A673 (cell line): ENCODE measurements at places on chromosomes 6 and 20. TPM values are rescaled to one million over a fixed set of nuclear protein-coding genes. Genes with fewer than 3 reads are reported as not detected.
A peak's percentile ranks its signal among the peaks of the same experiment; 100 is the strongest.

- H3K36me3 ChIP-seq, result peaks cover 6% of the 10 kb centered on the region
- H3K27me3 ChIP-seq, result no peaks in the 10 kb centered on the region
- H3K4me3 ChIP-seq, result no peak overlapping the region
- H3K27ac ChIP-seq, result no peak overlapping the region
- DNase-seq, result peak; percentile 16
- H3K4me1 ChIP-seq, result peaks cover 4% of the 10 kb centered on the region
Observed at GRCh38 chr20:20014659-20015058, 2.5 kb upstream of the NAA20 start.

- H3K27ac ChIP-seq, result no peak overlapping the region
- H3K27me3 ChIP-seq, result no peaks in the 10 kb centered on the region
- H3K4me1 ChIP-seq, result no peaks in the 10 kb centered on the region
- H3K36me3 ChIP-seq, result no peaks in the 10 kb centered on the region
- no peak overlapping the region for H3K4me3 ChIP-seq
Observed at GRCh38 chr20:23305098-23305497, 45.5 kb upstream of the NXT1 start.

The NFS1 gene
- 22.2 and 23.2 TPM in 2 replicates for total RNA-seq

- DNase-seq, result no peak
- peaks cover 80% of the 10 kb centered on the region for H3K36me3 ChIP-seq
- no peak overlapping the region for H3K4me3 ChIP-seq
- H3K27ac ChIP-seq, result no peak overlapping the region
- no peaks in the 10 kb centered on the region for H3K27me3 ChIP-seq
Observed at GRCh38 chr20:32829311-32830005, 9.7 kb downstream of the MAPRE1 start.

The ARMH2 gene
- not detected in 2 replicates for total RNA-seq

- no peak overlapping the region for H3K4me3 ChIP-seq
- H3K27ac ChIP-seq, result no peak overlapping the region
- DNase-seq, result peak; percentile 52
- no peaks in the 10 kb centered on the region for H3K36me3 ChIP-seq
Observed at GRCh38 chr6:152124429-152125074, 317.1 kb downstream of the ESR1 start.

The GJA10 gene
- not detected in 2 replicates for total RNA-seq

DNA sequence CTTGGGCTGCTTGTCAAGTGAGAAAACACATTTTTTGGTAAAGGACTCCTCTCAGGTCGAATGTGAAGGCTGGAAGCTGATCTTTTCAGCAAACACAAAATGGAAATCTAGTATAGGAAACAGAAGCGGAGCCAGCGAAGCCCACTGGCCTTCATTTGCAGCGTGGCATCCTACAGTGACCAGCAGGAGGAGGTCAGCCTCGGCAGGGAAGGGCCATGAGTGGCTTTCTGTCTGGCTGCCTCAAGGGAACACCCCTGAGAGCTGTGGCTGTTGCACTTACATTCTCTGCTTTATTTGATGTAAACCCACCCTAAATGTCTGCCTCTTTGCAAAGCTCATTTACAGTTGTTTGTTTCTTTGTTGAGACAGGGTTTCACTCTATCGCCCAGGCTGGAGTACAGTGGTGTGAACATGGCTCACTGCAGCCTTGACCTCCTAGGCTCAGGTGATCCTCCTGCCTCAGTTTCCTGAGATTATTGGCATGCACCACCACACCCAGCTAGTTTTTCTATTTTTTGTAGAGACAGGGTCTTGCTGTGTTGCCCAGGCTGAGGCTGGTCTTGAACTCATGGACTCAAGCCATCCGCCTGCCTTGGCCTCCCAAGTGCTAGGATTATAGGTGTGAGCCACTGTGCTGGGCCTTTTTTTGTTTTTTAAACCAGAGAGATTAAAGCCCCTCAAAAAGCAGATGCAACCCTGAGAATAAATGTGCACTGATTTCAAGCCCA lies 322.0 kb upstream of the SOX4 start:
- no peaks in the 10 kb centered on the region for H3K4me1 ChIP-seq
- DNase-seq, result no peak
- no peak overlapping the region for H3K27ac ChIP-seq

DNA sequence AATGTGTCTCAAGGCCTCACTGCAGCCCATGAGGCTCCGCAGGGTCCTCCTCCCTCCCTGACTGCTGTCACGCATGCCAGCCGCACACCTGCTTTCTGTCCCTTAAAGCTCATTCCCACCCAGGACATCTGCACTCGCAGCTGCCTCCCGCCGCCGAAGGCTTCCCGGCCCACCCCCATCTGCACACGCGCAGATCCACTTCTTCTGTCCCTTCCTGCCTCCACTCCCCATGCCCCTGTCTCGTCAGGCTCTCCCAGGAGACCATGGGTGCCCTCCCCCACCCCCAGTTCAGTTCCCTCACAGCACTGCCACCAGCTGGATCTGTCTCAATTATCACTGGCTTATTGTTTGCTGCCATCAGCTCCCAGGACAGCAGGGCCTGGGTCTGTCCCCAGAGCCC lies 63.0 kb downstream of the RIPOR3 start:
- H3K27me3 ChIP-seq, result no peaks in the 10 kb centered on the region
- peak overlapping the region; percentile 65 for H3K27ac ChIP-seq
- peak; percentile 47 for DNase-seq
- H3K4me3 ChIP-seq, result no peak overlapping the region
- peaks cover 21% of the 10 kb centered on the region for H3K4me1 ChIP-seq

- H3K27ac ChIP-seq, result no peak overlapping the region
- no peaks in the 10 kb centered on the region for H3K27me3 ChIP-seq
- no peak for DNase-seq
- H3K36me3 ChIP-seq, result no peaks in the 10 kb centered on the region
- H3K4me1 ChIP-seq, result no peaks in the 10 kb centered on the region
Observed at GRCh38 chr6:33967265-33967767, 163.5 kb upstream of the MLN start.

DNA sequence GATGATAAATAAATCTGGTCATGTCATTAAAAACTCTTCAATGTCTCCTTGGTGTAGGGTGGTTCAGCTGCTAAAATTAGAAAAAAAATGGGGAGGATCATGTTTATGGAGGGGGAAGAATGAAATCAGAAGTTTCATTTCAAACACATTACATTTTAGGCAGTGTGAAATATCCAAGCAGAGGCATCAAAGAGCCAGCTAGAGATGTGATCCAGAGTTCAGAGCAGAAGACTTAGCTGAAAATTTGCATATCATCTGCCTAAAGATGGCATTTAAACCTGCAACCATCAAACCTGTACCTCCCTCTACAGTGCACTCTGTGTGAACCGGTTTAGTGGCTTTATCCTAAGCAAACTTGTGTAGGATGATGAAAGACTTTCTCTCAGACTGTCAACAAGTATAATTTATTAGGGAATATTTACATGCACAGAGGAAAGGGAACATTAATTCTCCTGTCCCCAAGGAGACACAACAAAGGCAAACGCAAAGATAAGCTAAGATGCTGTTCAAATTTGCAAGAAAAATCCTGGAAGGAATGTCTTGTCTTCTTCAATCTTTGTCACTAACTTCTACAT lies 84.8 kb upstream of the PLEKHG1 start:
- peak; percentile 54 for DNase-seq
- peaks cover 17% of the 10 kb centered on the region for H3K4me1 ChIP-seq
- H3K27ac ChIP-seq, result no peak overlapping the region
- H3K4me3 ChIP-seq, result no peak overlapping the region
- no peaks in the 10 kb centered on the region for H3K27me3 ChIP-seq
- no peaks in the 10 kb centered on the region for H3K36me3 ChIP-seq

- no peaks in the 10 kb centered on the region for H3K4me1 ChIP-seq
- no peaks in the 10 kb centered on the region for H3K36me3 ChIP-seq
- H3K27ac ChIP-seq, result no peak overlapping the region
Observed at GRCh38 chr20:51129147-51129776, 106.4 kb upstream of the KCNG1 start.

The TFEB gene
- 1.8 and 2.8 TPM in 2 replicates for total RNA-seq

DNA sequence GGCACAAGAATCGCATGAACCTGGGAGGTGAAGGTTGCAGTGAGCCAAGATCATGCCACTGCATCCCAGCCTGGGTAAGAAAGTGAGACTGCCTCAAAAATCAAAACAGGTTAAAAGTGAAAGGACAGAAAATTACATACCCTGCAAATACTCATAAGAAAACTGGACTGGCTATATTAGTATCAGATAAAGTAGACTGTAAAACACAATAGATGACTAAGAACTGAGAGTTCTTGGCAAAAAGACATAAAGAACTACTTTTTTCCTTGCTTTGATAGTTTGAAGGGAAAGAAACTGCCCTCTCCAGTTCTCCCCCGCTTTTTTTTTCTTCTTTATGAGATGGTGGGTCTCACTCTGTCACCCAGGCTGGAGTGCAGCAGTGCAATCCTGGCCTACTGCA lies 17.0 kb downstream of the SNX3 start:
- H3K27me3 ChIP-seq, result no peaks in the 10 kb centered on the region
- no peak for DNase-seq

- H3K4me3 ChIP-seq, result no peak overlapping the region
- H3K27ac ChIP-seq, result no peak overlapping the region
- no peaks in the 10 kb centered on the region for H3K27me3 ChIP-seq
- peak; percentile 37 for DNase-seq
Observed at GRCh38 chr6:40331545-40331944, 255.6 kb downstream of the LRFN2 start.

DNA sequence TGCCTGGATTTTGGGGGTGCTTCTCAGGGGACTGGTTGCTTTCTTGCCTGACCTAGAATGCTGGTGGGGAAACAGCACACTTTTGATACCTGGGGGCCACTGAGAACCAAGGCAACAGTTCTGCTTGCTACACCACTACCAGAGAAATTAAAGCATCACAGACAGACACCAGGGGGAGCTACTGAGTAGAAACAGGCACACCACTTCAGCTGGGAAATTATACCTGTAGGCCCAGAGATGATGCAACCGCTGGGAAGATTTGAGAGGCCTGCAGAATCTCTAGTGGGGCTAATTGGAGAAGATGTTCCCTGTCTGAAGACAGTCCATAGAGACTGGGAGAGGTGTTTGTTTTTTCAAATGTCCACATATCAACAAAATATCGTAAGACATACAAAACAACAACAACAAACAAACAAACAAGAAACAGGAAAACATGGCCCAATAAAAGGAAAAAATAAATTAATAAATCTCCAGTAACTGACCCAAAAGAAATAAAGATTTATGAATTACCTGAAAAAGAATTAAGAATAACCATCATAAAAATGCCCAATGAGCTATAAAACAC lies 129.4 kb upstream of the RIN2 start:
- DNase-seq, result peak; percentile 77
- no peaks in the 10 kb centered on the region for H3K27me3 ChIP-seq
- peaks cover 16% of the 10 kb centered on the region for H3K36me3 ChIP-seq
- H3K4me3 ChIP-seq, result no peak overlapping the region
- peaks cover 2% of the 10 kb centered on the region for H3K4me1 ChIP-seq

- H3K27me3 ChIP-seq, result no peaks in the 10 kb centered on the region
- no peaks in the 10 kb centered on the region for H3K36me3 ChIP-seq
- no peak overlapping the region for H3K27ac ChIP-seq
- DNase-seq, result no peak
- no peaks in the 10 kb centered on the region for H3K4me1 ChIP-seq
- H3K4me3 ChIP-seq, result no peak overlapping the region
Observed at GRCh38 chr6:120590611-120591010, 743.7 kb downstream of the TBC1D32 start.

GRCh38 chr6:24876499-24877465 lies 59.0 kb downstream of the RIPOR2 start:
- no peak for DNase-seq
- no peak overlapping the region for H3K27ac ChIP-seq
- no peaks in the 10 kb centered on the region for H3K4me1 ChIP-seq
- no peaks in the 10 kb centered on the region for H3K36me3 ChIP-seq
- no peaks in the 10 kb centered on the region for H3K27me3 ChIP-seq

- H3K27me3 ChIP-seq, result no peaks in the 10 kb centered on the region
- DNase-seq, result no peak
- H3K4me3 ChIP-seq, result no peak overlapping the region
- H3K4me1 ChIP-seq, result no peaks in the 10 kb centered on the region
- H3K36me3 ChIP-seq, result no peaks in the 10 kb centered on the region
Observed at GRCh38 chr6:105771313-105771970, 314.7 kb upstream of the PRDM1 start.

The TRERF1 gene
- total RNA-seq, result 9.5 and 10.8 TPM in 2 replicates

DNA sequence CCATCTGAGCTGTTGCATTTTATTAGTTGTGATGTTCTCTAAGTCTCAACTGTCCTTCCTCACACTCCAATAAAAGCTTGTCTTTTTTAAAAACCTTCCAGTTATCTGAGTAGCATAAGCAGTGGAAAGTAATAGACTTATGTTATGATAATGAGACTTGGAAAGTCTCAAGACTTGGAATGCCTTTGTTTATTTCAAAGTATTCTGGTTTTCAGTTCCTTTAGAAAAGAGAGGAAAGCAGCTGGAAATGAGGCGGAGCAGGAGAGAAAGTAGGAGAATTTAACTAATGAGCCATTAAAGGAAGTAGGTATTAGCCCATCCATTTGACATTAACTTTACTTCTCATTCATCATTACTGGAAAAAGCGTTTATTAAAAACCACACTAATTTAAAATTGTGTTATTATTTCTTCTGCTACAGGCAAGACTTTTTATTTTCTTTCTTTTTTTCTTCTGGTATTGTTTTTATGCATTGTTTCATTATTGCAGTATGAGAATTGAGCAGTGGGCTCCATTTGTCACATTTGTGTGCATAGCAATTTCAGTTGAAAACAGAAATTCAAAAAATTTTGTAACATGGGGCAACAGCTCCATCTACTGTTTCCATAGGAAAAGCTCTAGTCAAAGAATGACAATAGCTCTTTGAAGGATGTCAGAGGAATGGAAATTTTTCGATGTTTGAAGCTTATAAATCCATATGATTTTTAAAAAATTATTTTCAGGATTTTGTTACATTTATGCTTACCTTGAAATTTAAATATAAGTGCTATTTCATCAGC lies 194.8 kb downstream of the COL9A1 start:
- no peak overlapping the region for H3K27ac ChIP-seq
- no peak overlapping the region for H3K4me3 ChIP-seq
- H3K4me1 ChIP-seq, result peaks cover 9% of the 10 kb centered on the region
- no peaks in the 10 kb centered on the region for H3K27me3 ChIP-seq

- no peaks in the 10 kb centered on the region for H3K27me3 ChIP-seq
- peaks cover 4% of the 10 kb centered on the region for H3K36me3 ChIP-seq
- no peak for DNase-seq
- H3K27ac ChIP-seq, result peak overlapping the region; percentile 43
Observed at GRCh38 chr6:156780962-156781853, 4.0 kb downstream of the ARID1B start.

The CCM2L gene
- 0.22 TPM in 1 of 2 replicates, not detected in the other for total RNA-seq

DNA sequence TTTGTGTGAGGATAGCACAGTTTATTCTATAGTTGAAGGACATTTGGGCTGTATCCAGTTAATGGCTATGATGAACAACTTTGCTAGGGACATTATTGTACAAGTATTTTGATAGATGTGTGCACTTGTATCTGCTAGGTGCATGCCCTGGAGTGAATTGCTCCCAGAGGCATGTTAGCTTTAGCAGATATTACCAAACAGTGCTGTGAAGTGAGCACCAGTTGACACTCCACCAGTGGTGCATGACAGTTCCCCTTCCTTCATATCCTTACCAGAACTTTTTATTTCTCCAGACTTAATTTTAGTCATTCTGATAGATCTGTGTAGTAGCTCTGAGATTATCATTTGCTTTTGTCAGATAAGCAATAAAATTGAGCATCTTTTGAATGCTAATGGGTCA lies 48.9 kb upstream of the ENPP5 start:
- no peak overlapping the region for H3K4me3 ChIP-seq
- no peak for DNase-seq
- no peaks in the 10 kb centered on the region for H3K36me3 ChIP-seq
- no peak overlapping the region for H3K27ac ChIP-seq

- DNase-seq, result no peak
- H3K4me3 ChIP-seq, result no peak overlapping the region
- H3K4me1 ChIP-seq, result no peaks in the 10 kb centered on the region
- H3K27ac ChIP-seq, result no peak overlapping the region
- no peaks in the 10 kb centered on the region for H3K36me3 ChIP-seq
Observed at GRCh38 chr6:29477923-29478450, 9.8 kb downstream of the MAS1L start.
